ENCODE measurements at places on chromosomes 11 and 22. TPM values are rescaled to one million over a fixed set of nuclear protein-coding genes. Genes with fewer than 3 reads are reported as not detected.

The ANO5 gene
- total RNA-seq = not detected

The MUC2 gene
- total RNA-seq = not detected

The RANGAP1 gene
- 127 TPM for total RNA-seq

The TRIM49 gene
- total RNA-seq = not detected

The CLMP gene
- 175 TPM for total RNA-seq

The TIGD3 gene
- total RNA-seq = not detected

The SERPIND1 gene
- total RNA-seq = not detected

The HTR3A gene
- not detected for total RNA-seq

The CCDC81 gene
- total RNA-seq = 0.33 TPM

The CHKB gene
- 52.0 TPM for total RNA-seq

The GDPD4 gene
- total RNA-seq = not detected

The CHST1 gene
- 7.1 TPM for total RNA-seq

The PRR33 gene
- total RNA-seq = not detected

The SCGB1C1 gene
- not detected for total RNA-seq

The ANGPTL5 gene
- not detected for total RNA-seq

The NOX4 gene
- 1.3 TPM for total RNA-seq

The P2RY6 gene
- total RNA-seq = 0.28 TPM

The SOX10 gene
- 10.7 TPM for total RNA-seq

The NRGN gene
- not detected for total RNA-seq

The IFITM5 gene
- not detected for total RNA-seq

The CHADL gene
- total RNA-seq = 4.0 TPM

The ART5 gene
- total RNA-seq = not detected

The KRTAP5-8 gene
- not detected for total RNA-seq

The CARD16 gene
- 2.8 TPM for total RNA-seq

The EED gene
- 15.8 TPM for total RNA-seq

The PGA4 gene
- not detected for total RNA-seq

The CDON gene
- total RNA-seq = 3.8 TPM

The MS4A6A gene
- not detected for total RNA-seq

The INS gene
- not detected for total RNA-seq

The SWAP70 gene
- 51.2 TPM for total RNA-seq
